Suppressor macrophage treated with lipopolysaccharide for 1 hour (primary cell): ENCODE measurements at places on chromosomes 3 and 15.

DNA sequence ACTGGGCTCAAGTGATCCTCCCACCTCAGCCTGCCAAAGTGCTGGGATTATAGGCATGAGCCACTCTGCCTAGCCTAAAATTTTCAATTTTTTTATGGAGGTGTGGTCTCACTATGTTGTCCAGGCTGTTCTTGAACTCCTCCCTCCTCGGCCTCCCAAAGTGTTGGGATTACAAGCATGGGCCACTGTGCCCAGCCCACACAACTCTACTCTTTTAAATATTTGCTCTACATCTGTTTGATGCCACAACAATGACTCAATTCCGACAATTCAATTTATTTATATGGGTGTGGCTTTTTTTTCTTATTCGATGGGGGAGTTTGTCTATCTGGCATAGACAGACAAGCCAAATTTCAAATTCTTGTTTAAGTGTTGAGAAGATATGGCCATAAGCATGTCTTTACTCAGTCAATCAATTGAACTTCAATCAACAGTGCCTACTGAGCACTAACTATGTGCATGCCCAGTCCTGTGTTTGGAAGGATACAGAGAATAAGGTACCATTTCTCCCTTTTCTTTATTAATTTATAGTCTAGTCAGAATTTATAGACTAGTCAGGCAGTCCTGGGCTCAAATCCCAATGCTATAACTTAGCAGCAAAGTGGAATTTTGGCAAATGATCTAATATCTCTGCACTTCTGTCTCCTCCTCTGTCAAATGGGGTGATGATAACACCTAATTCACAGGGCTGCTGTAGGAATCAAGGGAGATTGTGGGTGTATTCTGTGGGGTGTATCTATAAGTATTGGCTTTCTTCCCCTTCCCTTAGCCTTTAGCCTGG is 54.6 kb upstream of the PIAS1 start:
- no peak for DNase-seq

- DNase-seq: peak; percentile 6
These were observed 19.0 kb upstream of the PRICKLE2 start for GRCh38 chr3:64244011-64244942.

DNA sequence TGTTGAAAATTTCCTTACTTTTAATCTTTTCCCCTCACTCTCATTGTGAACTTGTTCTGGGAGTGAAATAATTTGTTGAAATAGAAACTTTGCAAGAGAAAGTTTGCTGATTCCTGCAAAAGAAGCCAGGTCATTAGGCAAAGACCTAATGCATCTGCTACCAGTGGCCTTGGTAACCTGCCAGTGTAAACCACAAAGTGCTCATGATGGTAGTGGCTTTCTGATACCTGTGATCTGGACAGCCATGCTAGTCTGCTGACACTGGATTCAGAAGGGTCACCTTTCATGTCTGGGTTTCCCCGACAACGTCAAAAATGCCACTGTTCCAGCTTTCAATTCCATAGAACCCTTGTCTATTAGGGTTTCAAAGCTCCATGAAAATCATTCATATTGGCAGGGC is 123.7 kb upstream of the MCTP2 start:
- no peak for DNase-seq

DNA sequence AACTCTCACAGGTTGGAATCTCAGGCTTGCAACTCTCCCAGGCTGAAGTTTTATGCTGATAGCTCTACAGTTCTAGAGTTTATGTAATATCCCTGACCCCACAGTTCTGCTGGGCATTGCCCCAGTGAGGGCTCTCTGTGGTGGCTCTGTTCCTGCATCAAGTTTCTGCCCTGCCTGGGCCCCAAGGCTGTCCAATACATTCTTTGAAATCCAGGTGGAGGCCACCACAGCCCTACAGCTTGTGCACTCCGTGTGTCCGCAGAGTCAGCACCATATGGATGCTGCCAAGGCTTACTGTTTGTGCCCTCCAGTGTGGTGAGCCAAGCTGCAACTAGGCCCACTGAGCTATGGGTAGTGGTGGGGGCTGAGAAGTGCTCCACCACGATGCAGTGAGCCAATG is 1141.2 kb upstream of the EPHA6 start:
- no peak for DNase-seq

DNA sequence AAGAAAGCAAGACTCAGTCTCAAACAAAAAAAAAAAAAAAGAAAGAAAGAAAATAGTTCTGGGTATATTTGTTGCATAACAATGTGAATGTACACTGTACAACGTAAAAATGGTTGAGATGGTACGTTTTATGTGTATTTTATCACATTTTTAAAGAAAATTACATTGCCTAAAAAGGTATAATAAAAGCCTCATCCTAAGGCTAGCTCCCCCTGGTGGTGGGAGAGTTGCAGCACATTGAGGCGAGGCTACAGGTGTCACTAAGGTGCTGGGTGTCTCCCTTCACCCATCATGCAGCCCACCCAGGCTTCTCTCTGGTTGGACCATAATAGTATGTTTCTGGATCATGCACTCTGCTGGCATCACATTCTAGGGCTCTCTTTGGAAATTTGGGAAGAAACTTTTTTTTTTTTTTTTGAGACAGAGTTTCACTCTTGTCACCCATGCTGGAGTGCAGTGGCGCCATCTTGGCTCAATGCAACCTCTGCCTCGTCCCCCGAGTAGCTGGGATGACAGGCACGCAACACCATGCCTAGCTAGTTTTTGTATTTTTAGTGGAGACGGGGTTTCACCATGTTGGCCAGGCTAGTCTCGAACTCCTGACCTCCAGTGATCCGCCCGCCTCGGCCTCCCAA is 12.4 kb upstream of the RAB11A start:
- DNase-seq: peak; percentile 84

GRCh38 chr3:71423151-71423906 is 160.2 kb downstream of the FOXP1 start:
- no peak for DNase-seq

DNA sequence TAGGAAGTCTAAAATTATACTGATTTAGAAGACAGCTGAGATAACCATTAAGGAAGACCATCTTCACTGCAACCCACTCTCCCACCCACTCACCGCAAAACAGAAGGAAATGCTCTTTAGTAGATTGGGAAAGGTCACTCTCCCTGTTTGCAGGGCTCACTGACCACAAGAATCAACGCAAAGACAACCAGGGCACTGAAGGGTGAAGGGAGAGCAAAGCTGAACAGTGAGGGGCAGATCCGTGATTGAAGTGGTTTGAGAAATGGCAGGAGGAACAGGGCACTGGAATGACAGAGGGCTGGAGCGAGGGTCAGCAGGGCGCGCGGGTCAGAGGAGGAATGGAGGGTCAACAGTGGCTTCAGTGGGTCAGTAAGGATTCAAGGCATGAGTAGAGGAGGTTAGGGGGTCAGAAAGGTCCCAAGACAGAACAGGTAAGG is 520 bp downstream of the MESD start:
- DNase-seq: peak; percentile 71

DNA sequence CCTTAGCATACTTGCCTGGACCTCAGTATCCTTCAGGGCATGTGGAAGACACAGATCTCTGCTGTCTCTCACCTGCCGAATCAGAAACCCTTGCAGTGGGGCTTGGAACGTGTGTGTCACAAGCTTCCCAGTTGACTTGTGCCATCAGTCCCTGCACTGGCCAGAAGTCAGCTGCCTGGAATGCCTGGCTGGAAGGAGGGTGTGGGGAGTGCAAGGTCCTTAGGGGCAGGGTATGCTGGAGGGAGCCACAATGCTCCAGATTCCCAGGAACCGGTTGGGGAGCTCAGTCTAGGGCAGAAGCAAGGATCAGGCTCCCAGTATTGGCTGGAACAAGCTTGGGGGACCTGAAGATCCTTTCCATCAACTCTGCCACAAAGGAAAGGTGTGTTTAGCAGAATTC is 27.1 kb downstream of the SPSB4 start:
- DNase-seq: no peak

DNA sequence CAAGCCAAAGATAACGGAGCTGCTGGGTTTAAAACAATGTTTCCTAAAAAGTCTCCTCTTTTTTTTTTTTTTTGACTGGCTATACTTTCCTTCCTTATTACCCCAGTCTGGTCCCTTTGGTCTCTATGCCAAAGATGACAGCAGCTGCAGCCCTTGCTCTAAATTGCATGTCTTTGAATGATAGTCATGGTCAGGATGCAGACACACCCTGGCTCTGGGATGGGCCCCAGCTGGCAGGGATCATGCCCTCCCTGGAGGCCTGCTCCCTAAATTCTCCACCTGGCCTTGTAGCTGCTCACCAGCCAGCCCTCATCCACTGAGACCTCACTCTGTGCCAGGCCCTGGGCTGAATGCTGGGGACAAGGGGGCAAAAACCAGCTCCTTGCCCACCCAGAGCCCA is 95.8 kb downstream of the MESD start:
- no peak for DNase-seq

GRCh38 chr3:101802179-101802578 is 23.2 kb downstream of the NXPE3 start:
- DNase-seq: no peak

DNA sequence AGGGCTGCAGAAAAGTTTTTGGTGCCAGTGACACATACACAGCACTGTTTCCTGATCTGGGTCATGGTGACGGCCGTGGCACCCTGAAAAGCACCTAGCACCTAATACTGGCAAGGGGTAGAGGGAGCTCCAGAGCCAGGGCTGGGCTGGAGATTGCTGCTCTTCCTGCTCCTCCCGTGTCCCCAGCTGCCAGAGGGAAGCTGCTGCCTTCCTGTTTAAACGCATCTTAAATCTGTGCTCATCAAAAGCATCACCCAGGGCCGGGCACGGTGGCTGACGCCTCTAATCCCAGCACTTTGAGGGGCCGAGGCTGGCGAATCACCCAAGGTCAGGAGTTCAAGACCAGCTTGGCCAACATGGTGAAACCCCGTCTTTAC is 156.7 kb upstream of the MEF2A start:
- DNase-seq: peak; percentile 88
